Activated CD4-positive, alpha-beta T cell treated with anti-CD3 and anti-CD28 coated beads, Interleukin-2, amount 50 U/mL, for 4 hours (primary cell): ENCODE measurements at places on chromosomes 11 and 22.

- no peak for DNase-seq
These were observed 1.9 kb upstream of the SMTN start for GRCh38 chr22:31079095-31079642.

DNA sequence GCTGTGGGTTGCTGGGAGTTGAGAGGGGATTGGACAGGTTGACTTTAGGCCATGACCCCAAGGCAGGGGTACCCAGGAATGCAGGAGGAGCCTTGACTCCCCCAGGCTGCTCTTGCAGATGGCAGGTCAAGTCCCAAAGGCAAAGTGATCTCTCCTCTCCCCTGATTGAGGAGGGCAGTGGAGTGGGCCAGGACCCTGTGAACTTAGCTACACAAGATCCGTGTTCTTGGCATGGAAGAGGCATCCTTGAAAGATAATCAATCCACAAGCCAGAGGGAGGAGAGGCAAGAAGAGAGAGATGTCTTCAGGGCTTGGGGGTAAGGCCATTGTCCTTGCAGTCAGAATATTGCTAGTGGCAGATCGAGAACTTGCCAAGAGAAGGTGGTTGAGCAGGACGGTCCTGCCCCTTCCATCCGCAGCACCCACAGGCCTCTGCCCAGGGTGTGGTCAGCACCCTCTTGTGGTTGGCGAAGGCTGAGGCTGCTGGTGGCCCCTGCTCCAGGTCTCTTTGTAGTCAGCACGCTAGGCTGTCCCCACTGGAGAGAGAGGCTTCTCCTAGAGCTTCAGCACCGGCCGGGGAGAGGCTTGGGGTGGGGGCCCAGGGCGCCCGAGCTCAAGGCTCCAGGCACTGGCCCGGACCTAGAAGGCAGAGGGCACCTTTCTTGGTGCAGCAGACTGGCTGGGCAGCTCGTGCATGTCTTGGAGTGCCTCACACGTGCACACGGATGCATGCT is 45.4 kb downstream of the KCNC1 start:
- DNase-seq = no peak

DNA sequence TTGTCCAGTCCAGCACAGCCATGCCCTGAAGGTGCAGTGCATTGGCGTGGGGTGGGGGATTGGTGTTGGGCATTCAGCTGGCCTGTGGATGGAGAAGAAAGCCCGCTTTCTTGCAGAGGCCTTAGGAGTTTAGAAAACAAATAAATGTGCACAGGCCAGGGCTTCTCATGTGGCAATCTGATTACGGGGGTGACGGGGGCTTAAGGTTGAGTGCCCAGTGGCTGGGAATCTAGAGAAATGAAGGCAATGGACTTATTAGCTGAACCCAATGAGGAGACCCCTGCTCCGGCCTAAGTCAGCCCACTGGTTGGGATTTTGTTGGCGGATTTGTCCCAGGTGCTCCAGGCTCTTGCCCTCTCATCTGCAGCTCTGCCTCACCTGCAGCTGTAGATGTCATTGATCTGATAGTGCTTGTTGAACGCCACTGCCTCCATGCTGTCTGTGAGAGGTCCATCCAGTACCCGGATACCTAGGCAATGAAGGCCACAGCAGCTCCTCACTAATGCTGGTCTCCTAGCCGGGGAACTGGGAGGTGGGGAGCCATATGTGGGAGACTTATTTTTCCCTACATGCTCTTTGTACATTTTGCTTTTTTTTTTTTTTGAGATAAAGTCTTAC is 6.2 kb downstream of the PCSK7 start:
- DNase-seq = no peak

- DNase-seq = no peak
These were observed 47.1 kb upstream of the UCP3 start for GRCh38 chr11:74055938-74056337.

DNA sequence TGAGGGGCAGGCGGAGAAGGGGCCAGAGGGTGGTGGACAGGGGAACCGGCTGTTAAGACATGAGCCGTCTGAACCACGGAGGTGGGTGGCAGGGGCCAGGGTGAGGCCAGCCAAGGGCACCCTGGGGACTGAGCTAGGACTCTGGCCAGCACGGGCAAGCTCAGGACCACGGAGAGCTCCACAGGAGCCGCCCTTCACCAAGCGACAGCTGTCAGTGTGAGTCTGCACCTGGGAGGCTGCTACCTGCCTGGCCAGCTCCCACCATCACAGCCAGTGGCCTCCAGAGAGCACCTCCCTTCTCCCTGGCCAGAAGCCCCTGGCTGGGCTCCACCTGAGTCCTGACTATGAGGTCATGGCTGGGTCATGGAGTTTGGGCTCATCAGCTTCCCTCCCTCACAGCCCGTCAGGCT is 21.6 kb downstream of the MGAT3 start:
- no peak for DNase-seq

DNA sequence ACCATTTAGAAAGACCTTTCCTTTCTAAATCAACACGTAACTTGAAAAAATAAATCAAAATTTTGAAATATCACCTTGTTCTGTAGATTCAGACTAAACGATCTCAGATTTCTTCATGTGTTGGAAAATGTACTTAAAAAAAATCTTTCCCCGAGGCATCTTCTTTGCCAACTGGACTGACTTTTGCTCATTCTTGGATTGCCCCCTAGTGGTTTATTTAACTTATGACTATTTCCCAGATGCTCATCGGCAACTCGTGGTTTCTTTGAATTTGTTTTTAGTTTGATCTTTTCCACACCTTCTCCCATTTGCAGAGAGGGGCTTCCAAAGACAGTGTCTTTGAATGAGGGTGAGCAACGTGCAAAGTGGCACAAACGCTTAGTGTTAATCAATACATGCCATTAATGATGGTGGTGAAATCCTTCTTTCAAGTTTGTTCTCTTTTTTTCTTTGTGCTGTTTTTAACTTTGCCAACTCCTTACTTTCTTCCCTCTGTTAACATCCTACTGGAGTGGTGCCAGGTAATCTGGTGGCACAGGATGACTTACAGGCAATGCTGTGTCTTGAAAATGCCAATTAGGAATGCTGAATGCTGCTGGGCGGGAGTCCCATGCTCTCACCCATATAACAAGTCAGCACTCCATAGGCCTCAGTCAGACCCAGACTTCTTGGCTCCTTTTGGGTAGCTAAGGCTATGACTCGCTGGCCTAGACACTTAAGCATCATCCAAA is 18.3 kb downstream of the PRSS23 start:
- no peak for DNase-seq

GRCh38 chr11:110303414-110303826 is 7.0 kb upstream of the RDX start:
- no peak for DNase-seq

DNA sequence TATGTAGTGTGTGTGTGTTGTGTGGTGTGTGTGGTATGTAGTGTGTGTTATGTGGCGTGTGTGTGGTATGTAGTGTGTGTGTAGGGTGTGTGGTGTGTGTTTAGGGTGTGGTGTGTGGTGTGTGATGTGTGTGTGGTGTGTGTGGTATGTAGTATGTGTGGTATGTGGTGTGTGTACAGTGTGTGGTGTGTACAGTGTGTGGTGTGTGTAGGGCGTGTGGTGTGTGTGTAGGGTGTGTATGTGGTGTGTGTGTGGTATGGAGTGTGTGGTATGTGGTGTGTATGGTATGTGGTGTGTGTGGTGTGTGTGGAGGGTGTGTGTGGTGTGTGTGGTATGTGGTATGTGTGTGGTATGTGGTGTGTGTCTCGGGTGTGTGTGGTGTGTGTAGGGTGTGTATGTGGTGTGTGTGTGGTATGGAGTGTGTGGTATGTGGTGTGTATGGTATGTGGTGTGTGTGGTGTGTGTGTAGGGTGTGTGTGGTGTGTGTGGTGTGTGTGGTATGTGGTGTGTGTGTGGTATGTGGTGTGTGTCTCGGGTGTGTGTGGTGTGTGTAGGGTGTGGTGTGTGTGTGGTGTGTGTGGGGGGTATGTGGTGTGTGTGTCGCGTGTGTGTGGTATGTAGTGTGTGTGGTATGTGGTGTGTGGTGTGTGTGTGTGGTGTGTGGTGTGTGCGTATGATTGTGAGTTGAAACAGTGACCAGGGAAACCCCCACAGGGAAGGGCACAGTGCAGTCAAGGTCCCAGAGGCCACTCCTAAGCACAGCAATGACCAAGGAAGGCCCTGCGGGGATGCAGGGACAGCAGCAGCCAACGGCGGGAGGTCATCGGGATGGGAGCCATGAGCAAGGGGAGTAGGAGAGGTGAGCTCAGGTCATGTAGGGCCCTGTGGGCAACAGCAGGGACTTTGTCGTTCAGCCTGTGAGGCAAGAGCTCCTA is 2.9 kb upstream of the PPP6R2 start:
- no peak for DNase-seq

DNA sequence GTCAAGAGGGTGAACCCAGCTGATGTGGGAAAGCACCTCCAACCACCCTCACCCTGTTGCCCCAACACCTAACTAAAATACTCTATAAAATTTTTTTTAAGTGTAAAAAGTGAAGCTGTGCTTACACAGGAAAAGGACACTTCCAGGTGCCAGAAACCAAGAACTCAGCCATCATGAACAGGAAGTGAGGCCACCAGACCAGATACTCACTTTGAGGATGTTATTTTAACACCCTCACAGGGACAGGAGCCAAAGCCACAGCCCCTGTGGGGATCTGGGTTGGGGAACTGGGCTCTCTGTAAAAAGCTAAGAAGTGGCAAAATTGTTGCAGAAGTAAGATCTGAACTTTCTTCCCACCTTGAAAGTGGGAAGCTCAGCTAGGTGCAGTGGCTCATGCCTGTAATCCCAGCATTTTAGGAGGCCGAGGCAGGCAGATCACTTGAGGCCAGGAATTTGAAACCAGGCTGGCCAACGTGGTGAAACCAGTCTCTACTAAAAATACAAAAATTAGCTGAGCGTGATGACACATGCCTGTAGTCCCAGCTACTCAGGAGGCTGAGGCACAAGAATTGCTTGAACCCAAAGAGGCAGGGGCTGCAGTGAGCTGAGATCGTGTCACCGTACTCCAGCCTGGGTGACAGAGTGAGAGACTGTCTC is 3.8 kb downstream of the RSPH14 start:
- DNase-seq = no peak

DNA sequence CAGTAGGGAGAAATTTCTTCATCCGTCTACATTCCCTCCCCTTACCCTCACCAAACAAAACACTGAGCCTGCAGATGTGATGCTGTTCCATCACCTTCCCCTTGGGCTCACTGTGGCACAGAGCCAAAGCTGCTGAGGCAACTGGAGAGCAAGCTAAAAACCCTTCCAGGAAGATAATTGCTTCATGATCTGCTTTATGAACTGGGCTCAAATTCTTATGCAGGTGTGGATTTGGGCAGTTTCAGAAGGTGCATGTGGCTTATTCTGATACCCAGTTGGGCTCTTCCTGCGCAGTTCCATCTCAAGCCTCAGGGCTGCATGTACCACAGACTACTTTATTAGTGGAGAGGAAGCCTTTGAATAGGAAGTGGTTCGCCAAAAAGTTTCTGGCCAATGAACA is 58.3 kb downstream of the AAMDC start:
- DNase-seq = no peak

DNA sequence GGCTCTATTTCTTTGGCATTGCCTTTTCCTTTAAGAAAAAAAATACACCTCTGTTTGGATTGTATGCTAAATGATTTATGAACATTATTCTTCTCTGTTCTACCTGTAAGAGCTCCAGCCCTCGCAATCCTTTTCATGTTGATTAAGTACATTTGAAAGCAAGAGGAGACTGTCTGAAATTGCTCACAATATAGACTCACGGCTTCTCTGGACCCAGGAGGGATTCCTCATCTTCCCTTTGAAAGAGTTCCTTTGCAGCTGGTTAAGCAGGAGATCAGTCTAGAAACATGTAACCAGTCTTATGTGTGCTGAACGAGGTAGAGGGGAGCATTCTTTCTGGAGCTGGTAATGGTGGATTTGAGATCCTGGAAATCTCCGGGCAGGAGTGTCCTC is 47.4 kb downstream of the PKNOX2 start:
- no peak for DNase-seq

- no peak for DNase-seq
These were observed 40.6 kb upstream of the GNAZ start for GRCh38 chr22:23029521-23030228.

DNA sequence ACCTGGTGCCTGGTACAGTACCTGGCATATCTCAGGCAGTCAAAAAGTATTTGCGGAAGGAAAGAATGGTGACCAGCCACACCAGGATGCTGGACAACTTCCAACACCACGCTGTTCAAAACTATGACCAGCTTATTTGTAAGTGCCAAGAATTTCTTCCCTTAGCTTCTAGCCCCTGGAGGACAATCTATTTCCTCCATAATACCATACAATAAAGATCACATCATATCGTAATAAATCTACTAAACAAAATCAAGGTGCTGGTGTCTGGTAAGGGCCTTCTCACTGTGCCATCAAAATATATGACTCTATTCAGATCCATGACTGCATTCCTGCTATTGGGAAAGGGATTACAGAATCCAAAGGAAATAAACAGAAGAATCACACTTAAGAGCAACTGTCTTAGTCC is 51.5 kb downstream of the ALG9 start:
- no peak for DNase-seq

DNA sequence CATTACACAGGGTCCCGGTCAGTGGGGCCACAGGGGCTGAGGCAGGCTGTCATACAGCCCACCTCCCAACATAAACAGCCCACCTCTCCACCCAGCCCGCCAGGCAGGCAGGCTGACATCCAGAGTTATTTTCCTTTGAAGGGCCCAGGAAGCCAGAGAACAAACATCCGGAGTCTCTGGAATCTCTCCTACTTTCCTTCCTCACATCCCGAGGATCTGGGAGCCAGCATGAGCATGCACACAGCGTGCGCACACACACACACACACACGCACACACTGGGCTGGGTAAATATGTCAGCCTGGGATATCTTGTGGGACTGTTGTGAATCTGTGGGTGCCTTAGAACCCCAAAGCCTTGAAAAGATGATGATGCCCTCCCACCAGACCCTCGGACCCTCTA is 55.4 kb downstream of the PDE2A start:
- DNase-seq = no peak

DNA sequence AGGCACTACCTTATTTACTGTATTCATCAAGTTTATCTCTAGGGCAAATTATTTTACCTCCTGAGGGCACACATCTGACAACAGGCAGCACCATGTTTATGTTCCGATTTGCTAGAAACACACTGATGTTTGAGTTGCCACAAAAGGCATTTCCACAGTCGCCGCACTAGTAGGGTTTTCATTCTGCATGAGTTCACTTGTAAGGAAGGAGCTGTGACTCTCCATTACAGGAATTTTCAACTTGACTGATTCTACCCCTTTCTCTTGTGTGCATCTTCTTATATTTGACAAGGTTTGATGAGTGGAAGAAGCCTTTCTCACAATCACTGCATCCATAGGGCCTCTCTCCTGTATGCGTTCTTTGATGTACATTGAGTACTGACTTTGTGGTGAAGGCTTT is 455.9 kb upstream of the CNTN5 start:
- DNase-seq = no peak

DNA sequence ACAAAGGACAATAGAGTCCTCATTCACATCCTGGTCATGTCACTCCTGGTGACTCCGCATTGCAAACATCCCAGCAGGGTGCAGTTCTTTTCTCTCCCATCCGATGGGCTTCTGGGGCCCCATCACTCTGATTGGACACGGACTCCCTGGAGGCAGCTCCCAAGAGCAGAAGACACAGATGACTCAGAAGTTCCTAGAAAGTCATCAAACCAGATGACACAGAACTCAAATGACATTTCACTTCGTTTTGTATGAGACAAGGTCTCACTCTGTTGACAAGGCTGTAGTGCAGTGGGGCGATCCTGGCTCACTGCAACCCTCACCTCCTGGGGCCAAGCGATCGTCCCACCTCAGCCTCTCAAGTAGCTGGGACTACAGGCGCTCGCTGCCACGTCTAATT is 33.2 kb downstream of the ZNF195 start:
- no peak for DNase-seq
